ENCODE measurements at places on chromosomes 16 and 17. TPM values are rescaled to one million over a fixed set of nuclear protein-coding genes. Genes with fewer than 3 reads are reported as not detected.
A peak's percentile ranks its signal among the peaks of the same experiment; 100 is the strongest.

GRCh38 chr17:18958611-18959010 is 6.6 kb downstream of the SLC5A10 start:
- H3K27me3 ChIP-seq, result no peaks in the 10 kb centered on the region
- no peak overlapping the region for H3K27ac ChIP-seq
- no peaks in the 10 kb centered on the region for H3K4me1 ChIP-seq
- H3K36me3 ChIP-seq, result no peaks in the 10 kb centered on the region
- no peak for DNase-seq

CNTNAP1 gene
- 4.9 TPM for total RNA-seq

GRCh38 chr16:12543700-12544476 is 259.8 kb downstream of the CPPED1 start:
- no peaks in the 10 kb centered on the region for H3K4me1 ChIP-seq
- no peak overlapping the region for H3K4me3 ChIP-seq

RHBDF2 gene
- 48.1 TPM for total RNA-seq

GRCh38 chr17:72346306-72346705 is 225.5 kb downstream of the SOX9 start:
- H3K36me3 ChIP-seq, result no peaks in the 10 kb centered on the region
- no peak overlapping the region for H3K27ac ChIP-seq
- H3K4me1 ChIP-seq, result peaks cover 7% of the 10 kb centered on the region
- H3K27me3 ChIP-seq, result no peaks in the 10 kb centered on the region
- DNase-seq, result no peak
- no peak overlapping the region for H3K4me3 ChIP-seq

NPIPA8 gene
- not detected for total RNA-seq

PERCC1 gene
- not detected for total RNA-seq

PRDM7 gene
- not detected for total RNA-seq

DNA sequence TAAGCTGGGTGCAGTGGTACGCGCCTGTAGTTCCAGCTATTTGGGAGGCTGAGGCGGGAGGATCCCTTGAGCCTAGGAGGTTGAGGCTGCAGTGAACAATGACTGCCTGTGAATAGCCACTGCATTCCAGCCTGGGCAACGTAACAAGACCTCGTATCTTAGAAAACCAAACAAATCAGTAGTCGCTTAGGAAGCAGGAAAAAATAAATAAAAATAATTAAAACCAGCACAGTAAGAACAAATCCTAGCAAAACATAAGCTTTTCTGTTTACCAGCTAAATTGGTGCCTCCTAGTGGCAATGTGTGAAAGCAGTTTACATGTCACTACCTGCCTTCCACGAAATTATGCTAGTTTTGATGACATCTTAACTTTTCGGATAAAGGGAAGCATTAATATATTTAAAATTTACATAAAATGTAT is 1.3 kb downstream of the ARMC5 start:
- H3K27me3 ChIP-seq, result no peaks in the 10 kb centered on the region
- DNase-seq, result peak; percentile 46
- H3K4me1 ChIP-seq, result peaks cover 34% of the 10 kb centered on the region
- H3K27ac ChIP-seq, result peak overlapping the region; percentile 99
- H3K36me3 ChIP-seq, result no peaks in the 10 kb centered on the region
- no peak overlapping the region for H3K4me3 ChIP-seq

DNA sequence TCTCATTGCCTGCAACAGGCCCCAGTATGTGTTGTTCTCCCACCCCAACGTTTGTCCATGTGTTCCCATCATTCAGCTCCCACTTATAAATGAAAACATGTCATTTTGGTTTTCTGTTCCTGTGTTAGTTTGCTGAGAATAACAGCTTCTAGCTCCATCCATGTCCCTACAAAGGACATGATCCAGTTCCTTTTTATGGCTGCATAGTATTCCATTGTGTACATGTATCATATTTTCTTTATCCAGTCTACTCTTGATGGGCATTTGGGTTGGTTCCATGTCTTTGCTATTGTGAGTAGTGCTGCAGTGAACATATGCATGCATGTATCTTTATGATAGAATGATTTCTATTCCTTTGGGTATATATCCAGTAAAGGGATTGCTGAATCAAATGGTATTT is 10.8 kb upstream of the KRTAP9-2 start:
- no peaks in the 10 kb centered on the region for H3K27me3 ChIP-seq
- DNase-seq, result no peak
- no peak overlapping the region for H3K4me3 ChIP-seq
- H3K4me1 ChIP-seq, result no peaks in the 10 kb centered on the region
- H3K36me3 ChIP-seq, result no peaks in the 10 kb centered on the region

All from body of pancreas (tissue), 4 donors.